ENCODE measurements at places on chromosomes 4 and X.

DNA sequence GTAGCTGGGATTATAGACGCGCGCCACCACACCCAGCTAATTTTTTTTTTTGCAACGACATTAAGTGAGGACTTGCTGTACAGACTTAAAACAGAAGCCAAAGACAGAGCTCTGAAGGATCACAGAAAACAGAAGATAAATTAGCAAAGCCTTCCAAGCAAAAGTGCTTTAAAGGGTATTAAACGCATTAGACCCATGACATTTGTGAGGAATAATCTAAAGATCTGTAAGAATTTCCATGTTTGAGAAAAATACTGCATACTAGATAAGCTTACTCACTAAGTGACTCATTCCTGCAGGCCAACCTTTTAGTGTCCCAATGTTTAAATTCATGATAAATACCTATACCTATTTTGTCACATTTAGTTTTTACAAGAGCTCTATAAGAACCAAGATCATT lies 27.4 kb downstream of the SMARCA1 start:
- H3K4me1 ChIP-seq = no peaks in the 10 kb centered on the region
- H3K27ac ChIP-seq = no peak overlapping the region
- no peaks in the 10 kb centered on the region for H3K36me3 ChIP-seq
- H3K4me3 ChIP-seq = no peak overlapping the region
- no peak for DNase-seq

DNA sequence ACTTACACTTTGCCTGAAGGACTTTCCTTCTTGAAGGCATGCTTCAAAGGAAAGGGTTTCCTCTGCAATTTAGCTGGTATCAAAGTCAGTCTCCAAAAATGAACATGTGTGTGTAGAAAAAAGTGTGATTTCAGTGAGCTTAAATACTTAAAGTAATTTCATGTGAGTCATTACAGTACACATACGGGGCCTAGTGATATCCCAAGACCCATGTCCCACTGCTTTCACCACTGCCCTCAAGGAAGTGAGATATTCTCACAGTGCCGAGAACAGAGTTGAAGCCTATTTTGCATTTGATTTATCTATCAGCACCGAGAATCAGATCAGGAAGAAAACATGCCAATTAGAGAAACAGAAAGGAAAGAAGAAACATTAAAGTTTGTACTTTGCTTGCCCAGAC lies 61.0 kb downstream of the CHST7 start:
- H3K27ac ChIP-seq = no peak overlapping the region
- no peaks in the 10 kb centered on the region for H3K27me3 ChIP-seq
- no peak overlapping the region for H3K4me3 ChIP-seq
- DNase-seq = no peak

DNA sequence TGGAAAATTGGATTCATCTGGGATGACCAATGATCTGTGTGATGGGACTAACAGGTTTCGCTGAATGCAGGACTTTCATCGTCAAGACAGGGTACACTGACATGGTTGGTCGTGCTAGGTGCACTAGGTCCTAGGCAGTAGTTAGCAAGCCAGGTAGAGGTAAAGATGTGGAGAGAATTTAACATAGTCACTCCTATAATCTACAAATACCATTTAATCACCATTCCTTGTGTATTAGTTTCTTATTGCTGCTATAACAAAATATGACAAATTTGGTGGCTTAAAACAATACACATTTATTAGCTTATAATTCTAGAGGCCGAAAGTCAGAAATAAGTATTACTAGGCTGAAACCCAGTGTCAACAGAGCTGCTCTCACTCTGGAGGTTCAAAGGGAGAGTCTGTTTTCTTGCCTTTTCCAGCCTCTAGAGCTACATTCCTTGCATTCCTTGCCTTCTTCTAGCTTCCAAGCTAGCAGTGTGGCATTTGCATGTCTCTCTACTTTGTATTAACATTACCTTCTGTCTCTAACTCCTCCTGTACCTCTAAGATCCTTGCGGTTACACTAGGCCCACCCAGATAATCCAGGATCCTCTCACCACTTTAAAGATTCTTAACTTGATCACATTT lies 98.7 kb upstream of the GRIA3 start:
- H3K27me3 ChIP-seq = no peaks in the 10 kb centered on the region
- no peak for DNase-seq
- H3K36me3 ChIP-seq = no peaks in the 10 kb centered on the region
- H3K4me3 ChIP-seq = no peak overlapping the region
- H3K27ac ChIP-seq = no peak overlapping the region

DNA sequence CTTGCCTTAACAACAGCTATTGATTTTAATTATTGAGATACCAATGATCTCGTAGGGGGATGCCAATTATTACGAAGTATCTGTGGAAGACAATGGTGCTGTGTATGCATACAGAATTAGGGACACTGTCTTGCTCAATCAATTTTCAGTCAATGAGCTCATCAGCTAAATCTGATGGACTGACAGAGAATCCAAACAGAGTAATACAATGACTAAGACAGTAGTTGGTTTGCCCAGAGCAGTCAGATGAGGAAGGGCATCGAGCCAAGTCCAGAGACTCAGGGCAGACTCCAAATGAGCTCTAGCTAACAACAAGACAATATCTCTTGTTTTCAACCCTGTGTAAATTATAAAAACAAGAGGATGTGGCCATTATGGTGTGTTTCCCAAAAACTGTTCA lies 14.7 kb upstream of the GSX2 start:
- no peak for DNase-seq
- no peak overlapping the region for H3K27ac ChIP-seq
- H3K4me1 ChIP-seq = no peaks in the 10 kb centered on the region
- H3K4me3 ChIP-seq = no peak overlapping the region

GRCh38 chr4:53840643-53841042 lies 223.8 kb downstream of the CHIC2 start:
- no peak overlapping the region for H3K27ac ChIP-seq
- peak; percentile 31 for DNase-seq
- H3K27me3 ChIP-seq = no peaks in the 10 kb centered on the region
- H3K4me1 ChIP-seq = no peaks in the 10 kb centered on the region
- H3K36me3 ChIP-seq = no peaks in the 10 kb centered on the region

GRCh38 chrX:72477781-72478181 lies 94.9 kb downstream of the HDAC8 start:
- no peak overlapping the region for H3K4me3 ChIP-seq
- H3K36me3 ChIP-seq = no peaks in the 10 kb centered on the region
- H3K4me1 ChIP-seq = peaks cover 5% of the 10 kb centered on the region
- no peak overlapping the region for H3K27ac ChIP-seq
- peak; percentile 18 for DNase-seq

DNA sequence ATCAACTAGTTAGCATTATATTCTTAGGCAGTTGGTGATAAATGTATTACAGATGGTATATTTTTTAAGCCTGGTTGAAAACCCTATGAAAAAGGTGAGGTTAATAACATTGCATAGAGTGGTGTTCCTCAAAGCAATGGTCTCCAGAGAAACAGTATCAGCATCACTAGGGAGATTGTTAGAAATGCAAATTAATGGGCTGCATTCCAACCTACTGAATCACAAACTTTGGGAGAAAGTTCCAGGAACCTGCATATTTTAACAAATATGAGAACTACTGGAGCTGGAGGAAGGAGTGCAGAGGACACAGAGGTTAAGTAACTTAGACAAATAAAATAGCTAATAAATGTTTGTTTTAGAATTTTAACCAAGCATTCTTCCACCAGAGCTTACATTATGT lies 166.9 kb upstream of the PCDH10 start:
- no peaks in the 10 kb centered on the region for H3K27me3 ChIP-seq
- no peak overlapping the region for H3K27ac ChIP-seq
- no peak overlapping the region for H3K4me3 ChIP-seq
- no peaks in the 10 kb centered on the region for H3K4me1 ChIP-seq
- no peaks in the 10 kb centered on the region for H3K36me3 ChIP-seq

DNA sequence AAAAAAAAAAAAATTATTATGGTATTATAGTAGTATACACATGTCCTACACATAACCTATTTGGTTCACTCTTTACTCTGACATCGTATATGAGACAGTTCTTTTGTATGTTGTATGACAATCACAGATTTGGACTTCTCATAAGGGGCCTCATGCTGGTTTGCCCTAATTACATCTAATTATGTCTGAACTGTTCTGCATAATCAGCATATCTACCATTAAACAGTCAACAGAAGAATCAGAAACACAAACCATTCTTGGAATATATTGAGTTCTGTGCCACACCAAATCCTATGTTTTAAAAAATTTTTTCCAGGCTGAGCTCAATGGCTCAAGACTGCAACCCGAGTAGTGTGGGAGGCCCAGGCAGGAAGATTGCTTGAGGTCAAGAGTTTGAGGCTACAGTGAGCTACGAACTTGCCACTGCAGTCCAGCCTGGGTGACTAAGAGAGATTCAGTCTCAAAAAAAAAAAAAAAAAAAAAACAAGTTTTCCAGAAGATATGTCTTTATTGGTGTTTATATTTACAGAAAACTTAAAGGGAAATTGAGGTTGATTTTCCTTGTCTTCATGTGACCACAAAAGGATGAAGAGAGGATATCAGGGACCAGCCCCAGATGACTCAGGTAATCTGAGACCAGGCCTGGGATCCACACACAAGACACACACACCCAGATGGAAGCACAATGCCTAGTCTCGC lies 22.2 kb downstream of the TRIM61 start:
- H3K27ac ChIP-seq = no peak overlapping the region
- H3K4me3 ChIP-seq = no peak overlapping the region
- H3K27me3 ChIP-seq = no peaks in the 10 kb centered on the region
- H3K4me1 ChIP-seq = peaks cover 3% of the 10 kb centered on the region
- no peaks in the 10 kb centered on the region for H3K36me3 ChIP-seq

DNA sequence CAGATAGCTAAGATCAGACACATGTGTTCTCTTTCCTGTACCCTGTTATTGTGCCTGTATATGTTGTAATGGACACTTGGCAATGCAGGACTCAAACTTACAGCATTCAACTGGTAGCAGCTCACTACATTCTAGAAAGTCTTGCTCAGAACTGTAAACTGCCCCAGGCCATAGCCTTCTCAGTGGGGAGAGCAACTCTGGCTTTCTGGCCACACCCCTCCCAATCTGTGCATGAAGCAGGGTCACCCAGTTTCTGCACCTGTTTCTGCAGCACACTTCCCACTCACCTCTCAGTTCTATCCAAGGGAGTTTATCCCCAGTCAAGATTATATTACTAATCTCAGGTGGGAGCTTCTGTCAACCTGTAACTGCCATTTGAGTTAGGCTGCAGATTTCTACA lies 38.9 kb upstream of the TBX22 start:
- no peaks in the 10 kb centered on the region for H3K4me1 ChIP-seq
- H3K27ac ChIP-seq = no peak overlapping the region
- no peaks in the 10 kb centered on the region for H3K27me3 ChIP-seq

DNA sequence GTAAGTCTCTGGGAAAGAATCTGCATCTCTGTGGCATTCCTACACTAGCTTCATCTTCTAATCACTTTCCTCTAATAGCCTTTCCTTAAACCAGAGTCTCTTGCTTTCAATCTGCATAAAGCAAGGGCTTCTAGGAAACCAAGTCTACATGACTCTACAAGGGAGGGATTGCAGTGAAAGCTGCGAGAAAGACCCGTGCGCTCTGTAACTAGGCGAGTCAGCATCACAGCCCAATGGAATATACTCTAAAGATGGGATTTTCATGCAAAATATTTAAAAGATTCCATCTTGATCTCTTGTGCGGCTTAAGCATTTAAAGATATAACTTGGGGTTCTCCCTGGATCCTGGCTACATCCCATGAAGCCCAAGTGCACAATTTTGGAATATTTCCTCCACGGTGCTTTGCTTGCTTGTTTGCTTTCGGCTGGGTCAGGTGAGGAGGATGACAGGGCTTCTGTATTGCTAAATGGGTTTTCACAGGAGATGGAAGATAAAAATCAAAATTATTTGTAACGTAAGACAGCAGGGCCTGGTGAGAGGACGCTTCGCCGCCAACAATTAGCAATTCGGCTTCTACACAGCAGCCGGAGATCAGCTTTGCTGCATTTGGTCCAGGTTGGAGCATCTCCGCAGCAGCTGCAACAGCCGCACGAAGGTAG lies 687 bp upstream of the GRIA2 start:
- H3K27me3 ChIP-seq = peaks cover 53% of the 10 kb centered on the region
- H3K4me1 ChIP-seq = no peaks in the 10 kb centered on the region
- no peak for DNase-seq
- no peaks in the 10 kb centered on the region for H3K36me3 ChIP-seq
- no peak overlapping the region for H3K4me3 ChIP-seq

DNA sequence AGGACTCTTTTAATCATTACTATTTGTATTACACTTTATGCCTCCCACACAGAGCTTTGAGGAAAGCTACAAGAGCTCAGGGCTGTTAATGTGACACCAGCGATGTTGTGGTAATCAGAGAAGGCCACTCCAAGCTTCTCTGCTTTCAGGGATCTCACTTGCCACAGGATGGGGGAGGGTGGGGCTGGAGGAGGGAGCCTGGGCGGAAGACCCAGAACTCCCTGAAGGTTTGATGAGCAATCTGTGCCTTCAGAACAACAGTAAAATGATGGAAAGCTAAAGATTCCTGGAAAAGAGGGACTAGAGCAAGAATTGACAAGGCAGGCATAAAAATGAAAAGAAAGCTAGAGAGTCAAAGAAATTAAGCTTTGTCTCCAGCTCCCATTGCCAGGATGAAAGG lies 75.6 kb downstream of the MAML3 start:
- H3K4me3 ChIP-seq = no peak overlapping the region
- DNase-seq = no peak
- H3K27me3 ChIP-seq = no peaks in the 10 kb centered on the region
- peak overlapping the region; percentile 19 for H3K27ac ChIP-seq
- H3K4me1 ChIP-seq = peaks cover 35% of the 10 kb centered on the region
- no peaks in the 10 kb centered on the region for H3K36me3 ChIP-seq

- H3K36me3 ChIP-seq = no peaks in the 10 kb centered on the region
- H3K4me3 ChIP-seq = no peak overlapping the region
- no peaks in the 10 kb centered on the region for H3K27me3 ChIP-seq
- H3K27ac ChIP-seq = no peak overlapping the region
- no peak for DNase-seq
- peaks cover 3% of the 10 kb centered on the region for H3K4me1 ChIP-seq
Observed at GRCh38 chr4:14865031-14865366, 137.3 kb upstream of the CPEB2 start.

GRCh38 chr4:26450418-26450817 lies 39.9 kb downstream of the CCKAR start:
- H3K4me1 ChIP-seq = peaks cover 7% of the 10 kb centered on the region
- H3K27ac ChIP-seq = no peak overlapping the region
- H3K4me3 ChIP-seq = no peak overlapping the region
- H3K27me3 ChIP-seq = no peaks in the 10 kb centered on the region

DNA sequence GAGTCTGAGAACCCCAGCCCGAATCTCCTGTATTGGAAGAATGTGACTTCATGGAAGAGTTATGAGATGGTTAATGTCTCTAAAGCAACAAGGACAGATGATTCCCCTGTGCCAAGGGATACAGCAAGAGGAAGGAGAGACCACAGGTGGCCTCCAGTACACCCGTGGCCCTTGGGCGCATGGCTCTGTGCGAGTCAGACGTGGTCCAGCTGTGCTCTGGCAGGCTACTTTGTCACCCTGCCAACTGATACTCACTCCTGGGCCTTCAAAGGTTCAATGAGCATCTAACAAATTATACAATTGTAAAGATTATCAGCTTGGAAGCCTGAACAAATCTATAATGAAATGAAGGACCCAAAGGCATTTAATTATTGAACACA lies 71.7 kb downstream of the NYX start:
- no peaks in the 10 kb centered on the region for H3K4me1 ChIP-seq
- H3K4me3 ChIP-seq = no peak overlapping the region
- DNase-seq = no peak
- H3K36me3 ChIP-seq = no peaks in the 10 kb centered on the region

- DNase-seq = peak; percentile 63
- H3K4me1 ChIP-seq = peaks cover 14% of the 10 kb centered on the region
Observed at GRCh38 chr4:118969359-118969758, 80.7 kb downstream of the SYNPO2 start.

GRCh38 chrX:1914606-1915365 lies 299.9 kb downstream of the ASMT start:
- no peaks in the 10 kb centered on the region for H3K36me3 ChIP-seq
- H3K27me3 ChIP-seq = no peaks in the 10 kb centered on the region
- no peak overlapping the region for H3K4me3 ChIP-seq
- no peaks in the 10 kb centered on the region for H3K4me1 ChIP-seq
- H3K27ac ChIP-seq = no peak overlapping the region
- no peak for DNase-seq

Data from hepatocyte (in vitro differentiated cells).